NCI-H526 (cell line): ENCODE measurements at places on chromosomes 5 and 9.

DNA sequence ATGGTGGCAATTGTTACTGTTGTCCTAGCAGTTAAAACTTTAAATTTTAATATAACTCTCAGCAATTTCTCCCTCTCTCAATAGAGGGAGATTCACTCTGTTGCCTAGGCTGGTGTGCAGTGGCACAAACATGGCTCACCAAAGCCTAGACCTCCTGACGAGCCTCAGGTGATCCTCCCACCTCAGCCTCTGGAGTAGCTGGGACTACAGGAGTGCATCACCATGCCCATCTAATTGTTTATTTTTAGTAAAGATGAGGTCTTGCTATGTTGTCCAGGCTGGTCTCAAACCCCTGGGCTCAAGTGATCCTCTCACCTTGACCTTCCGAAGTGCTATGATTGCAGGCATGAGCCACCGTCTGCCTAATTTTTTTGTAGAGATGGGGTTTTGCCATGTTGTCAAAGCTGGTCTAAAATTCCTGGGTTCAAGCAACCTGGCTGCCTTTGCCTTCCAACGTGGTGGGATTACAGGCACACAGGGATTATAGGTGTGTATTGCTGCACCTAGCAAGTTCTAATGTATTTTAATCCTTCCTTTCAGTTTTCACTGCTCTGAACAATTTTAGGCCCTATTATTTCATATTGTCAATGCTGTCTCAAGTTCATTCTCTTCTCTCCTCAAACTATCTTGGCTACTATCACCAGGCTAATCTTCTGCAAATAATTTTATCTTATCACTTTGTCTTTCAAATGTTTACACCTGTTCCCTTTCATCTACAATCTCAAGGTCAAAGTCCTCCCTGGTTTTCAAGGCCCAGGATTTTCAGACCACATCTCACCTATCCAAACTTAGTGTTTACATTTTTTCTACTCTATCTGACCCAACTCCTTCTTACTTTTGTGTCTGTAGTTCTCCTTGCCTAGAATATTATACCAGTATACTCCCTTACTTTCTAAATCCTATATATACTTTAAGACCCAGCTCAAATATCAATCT is 18.9 kb downstream of the ALDH1A1 start:
- DNase-seq = no peak

DNA sequence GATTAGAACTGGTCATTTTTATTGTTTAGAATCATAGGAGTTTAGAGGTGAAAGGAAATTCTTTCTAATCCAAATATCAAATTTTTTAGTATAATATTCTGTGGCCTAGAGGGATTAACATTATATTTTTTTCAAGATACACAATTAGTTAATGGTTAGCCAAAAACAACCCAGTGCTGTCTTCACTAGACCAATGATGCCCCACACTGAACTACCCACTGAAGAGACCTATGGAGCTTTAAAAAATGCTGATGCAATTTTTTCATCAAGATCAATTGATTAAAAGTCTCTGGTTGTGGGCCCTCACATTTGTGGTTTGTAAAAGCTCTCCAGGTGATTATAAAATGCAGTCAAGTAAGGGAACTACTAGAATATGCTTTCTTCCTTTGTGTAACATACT is 274.1 kb upstream of the C9orf72 start:
- no peak for DNase-seq

DNA sequence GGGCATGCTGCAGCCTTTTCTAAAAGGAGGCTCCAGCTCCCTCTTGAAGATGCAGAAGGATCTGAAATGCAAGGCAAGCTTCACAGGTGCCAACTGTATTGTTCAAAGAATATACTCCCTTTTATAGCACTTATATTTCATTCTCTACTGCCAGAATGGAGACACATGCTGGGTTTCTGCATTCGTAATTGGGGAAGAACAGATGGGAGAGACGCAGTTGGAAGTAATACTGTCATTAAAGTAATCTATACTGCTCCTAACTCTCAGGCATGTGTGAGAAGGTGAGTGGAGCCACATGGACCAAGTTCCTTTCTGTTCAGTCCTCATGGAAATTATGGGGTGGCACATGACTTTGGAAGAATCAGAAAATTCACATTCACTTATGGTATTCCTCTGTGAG is 226.4 kb downstream of the TRIM32 start:
- DNase-seq = no peak

- no peak for DNase-seq
These were observed 507.9 kb downstream of the RASEF start for GRCh38 chr9:82555031-82555430.

- DNase-seq = no peak
These were observed 53.8 kb upstream of the RXRA start for GRCh38 chr9:134272302-134273023.

DNA sequence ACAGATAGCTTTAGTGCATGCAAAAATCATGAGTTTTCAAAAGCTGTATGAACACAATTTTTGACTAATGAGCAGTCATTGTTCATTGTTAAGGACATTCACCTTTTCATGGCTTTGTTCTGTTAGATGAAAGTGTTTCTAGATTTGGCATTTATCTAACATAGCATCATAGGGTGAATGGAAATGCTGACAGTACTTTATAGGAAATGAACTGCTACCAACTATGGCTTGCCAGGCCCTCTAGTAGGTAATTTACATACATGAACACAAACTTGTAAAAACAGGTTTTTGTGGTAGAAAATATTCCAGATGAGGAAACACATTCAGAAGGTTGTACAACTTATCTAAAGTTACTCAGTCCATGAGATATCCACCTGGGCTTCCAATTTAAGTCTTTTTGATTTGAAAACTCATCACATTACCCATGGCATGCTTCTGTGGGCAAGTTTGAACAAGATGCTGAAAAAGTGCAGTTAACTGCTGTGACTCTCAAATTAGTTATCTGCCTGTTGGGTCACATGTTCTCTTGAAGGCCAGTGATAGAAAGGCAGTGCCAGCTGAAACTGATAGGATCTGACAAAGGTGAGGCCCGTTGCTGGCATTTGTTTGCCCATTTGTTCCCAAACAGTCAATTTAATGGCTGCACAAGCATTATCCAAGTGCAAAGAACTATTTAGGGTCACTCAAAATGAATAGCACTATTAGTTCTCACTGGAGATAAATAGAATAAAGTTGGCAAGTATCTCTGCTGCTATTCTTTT is 399.1 kb downstream of the MAN2A1 start:
- DNase-seq = no peak

- DNase-seq = no peak
These were observed 14.6 kb upstream of the TCF7 start for GRCh38 chr5:134099939-134100282.

DNA sequence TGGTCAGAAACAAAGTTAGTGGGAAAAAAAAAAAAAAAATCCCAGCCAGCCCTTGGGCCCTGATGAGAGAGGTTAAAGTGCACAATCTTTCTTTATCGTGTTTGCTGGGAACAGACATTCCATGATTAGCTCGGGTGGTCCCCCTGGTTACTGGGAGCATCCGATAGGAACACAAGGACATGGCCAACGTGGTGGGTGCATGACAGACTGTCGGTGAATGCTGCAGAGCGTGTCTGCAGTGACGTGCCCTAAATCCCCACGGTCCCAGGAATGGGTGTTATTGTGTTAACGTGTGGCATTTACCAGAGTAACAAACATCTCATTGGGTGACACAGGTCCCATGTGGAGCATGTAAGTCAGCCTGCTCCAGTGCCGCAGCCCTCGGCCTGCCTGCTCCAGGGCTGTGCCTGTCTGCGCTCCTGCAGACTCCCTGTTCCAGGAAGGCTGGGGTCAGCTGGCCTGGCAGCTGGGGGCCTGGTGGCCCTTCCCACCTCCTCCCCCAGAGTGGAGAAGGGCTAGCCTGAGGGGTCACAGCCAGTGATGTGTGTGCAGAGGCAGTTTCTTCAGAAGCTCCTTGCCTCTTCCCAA is 34.3 kb upstream of the TBC1D2 start:
- no peak for DNase-seq

- DNase-seq = no peak
These were observed 71.2 kb upstream of the ABCA1 start for GRCh38 chr9:104999136-104999535.

GRCh38 chr9:121189660-121190059 is 12.0 kb downstream of the RAB14 start:
- DNase-seq = no peak

DNA sequence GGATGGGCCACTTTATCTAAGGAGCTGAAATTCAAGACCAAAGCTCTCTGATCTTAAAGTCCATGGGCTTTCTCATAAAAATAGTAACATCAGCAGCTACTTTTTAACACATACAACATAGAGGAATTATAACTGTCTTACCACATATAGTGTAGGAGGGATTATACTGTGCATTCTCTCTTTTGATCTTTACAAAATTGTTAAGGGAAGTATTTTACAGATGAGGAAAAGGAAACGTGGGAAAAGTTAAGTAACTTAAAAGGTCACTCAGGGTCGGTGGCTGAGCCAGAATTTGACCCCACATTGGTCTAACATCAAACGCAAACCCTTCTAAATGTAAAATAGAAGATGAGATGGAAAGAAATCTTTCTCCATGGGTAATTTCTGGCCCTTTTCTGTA is 38.4 kb downstream of the ZNF608 start:
- no peak for DNase-seq

- DNase-seq = no peak
These were observed 101.7 kb downstream of the CDH18 start for GRCh38 chr5:19886123-19886917.

DNA sequence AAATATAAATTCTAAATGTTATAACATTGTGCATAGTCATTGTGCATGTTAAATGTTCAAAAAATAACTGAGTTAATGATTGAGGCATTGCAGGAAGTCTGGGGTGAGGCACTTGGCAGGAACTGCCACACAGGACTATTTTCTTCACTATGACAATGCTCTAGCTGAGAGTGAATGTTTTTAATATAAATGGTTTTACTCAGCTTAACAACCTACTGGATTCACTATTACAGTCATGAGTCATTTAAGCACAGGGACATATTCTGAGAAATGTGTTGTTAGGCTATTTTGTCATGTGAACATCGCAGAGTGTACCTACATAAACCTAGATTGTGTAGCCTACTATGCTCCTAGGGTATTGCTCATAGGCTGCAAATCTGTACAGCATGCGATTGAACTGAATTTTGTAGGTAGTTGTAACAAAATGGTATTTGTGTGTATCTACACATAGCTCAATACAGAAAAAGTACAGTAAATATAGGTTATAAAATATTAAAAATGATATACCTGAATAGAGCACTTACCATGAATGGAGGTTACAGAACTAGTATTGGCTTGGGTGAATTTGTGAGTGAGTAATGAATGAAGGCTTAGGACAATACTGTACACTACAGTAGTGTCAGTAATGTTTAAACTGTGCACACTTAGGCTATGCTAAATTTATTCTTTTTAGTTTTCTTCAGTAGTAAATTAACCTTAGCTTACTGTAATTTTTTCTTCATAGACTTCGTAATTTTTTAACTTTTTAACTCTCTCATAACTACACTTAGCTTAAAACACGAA is 346.1 kb upstream of the PTGER4 start:
- no peak for DNase-seq

GRCh38 chr5:127351418-127351817 is 60.8 kb downstream of the MEGF10 start:
- DNase-seq = no peak

DNA sequence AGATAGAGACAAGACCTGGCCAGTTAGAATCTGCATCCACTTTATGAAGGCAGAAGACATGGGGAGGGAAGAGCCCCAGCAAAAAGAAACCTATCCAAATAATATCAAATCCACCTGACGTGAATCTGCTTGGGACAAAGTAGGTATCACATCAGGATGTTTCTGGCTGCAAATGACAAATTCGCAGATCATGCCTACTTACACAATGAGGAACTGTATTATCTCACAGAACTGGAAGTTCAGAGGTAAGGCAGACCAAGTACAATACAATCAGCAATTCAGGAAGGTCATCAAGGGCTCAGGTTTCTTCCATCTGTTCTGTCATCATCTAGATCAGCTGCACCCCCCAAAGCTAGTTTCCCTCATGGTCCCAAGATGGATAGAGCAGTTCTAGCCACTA is 13.2 kb upstream of the NR4A3 start:
- DNase-seq = no peak

DNA sequence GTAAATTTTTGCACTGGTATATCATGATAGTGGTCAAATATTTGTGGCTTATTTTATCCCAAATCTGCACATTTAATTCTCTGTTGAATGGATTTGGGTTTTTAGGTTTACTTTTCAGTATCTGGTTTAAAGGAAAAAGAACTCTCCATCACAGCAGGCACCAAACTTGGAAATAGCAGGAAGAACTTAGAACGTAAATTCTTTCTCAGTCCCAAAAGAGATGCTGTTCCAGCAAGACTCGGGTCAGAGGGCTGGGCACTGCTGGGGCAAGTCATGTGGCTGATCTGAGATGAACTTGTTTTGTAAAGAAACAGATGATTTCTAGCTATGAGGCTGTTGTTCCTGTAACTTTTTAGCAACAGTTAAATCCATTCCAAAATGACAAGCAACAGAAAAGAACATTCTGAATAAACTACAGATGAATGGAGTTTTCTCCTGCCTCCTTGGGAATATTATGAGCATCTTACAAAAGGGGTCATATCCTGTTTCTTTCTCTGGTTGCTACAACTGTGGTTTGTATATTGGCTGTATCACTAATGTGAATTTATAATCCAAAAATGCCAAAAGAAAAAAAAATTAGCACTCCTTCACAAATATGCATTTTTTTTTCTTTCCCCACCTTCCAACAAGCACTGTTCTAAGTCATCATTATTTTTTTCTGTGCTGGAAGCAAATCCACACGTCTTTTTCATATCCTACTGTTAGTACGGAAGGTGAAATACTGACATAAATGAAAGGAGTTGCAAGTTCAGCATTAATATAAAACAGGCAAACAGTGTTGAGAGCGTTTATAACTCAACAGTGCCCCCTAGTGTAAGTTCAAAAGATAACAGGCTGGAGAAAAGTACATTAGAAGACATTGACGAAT is 31.1 kb downstream of the OR2K2 start:
- peak; percentile 2 for DNase-seq

- DNase-seq = peak; percentile 76
These were observed at the start of gene ENTPD8 for GRCh38 chr9:137441289-137441934. TSS of gene ENTPD8 (minus strand) at chr9:137441357. CDS start at chr9:137438285, 3,072 bp downstream.

DNA sequence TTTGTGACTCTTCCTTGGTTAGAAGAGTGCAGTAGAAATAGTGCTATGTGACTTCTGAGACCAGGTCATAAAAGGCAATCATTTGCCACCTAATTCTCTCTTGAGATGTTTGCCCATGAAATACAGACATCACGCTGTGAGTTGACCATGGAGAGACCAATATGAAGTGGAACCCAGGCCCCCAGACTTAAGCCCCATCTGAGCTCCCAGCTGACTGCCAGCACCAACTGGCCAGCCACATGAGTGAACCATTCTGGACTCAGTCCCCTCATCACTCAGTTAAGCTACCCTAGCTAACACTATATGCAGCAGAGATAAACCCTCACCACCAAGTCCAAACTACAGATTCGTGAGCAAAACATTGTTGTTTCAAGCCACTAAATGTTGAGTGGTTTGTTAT is 60.7 kb upstream of the NIPBL start:
- DNase-seq = no peak

GRCh38 chr9:124001866-124002525 is 9.6 kb upstream of the LHX2 start:
- peak; percentile 14 for DNase-seq

- no peak for DNase-seq
These were observed 29.3 kb upstream of the ANKH start for GRCh38 chr5:14900693-14901461.
